ENCODE measurements at places on chromosomes 3 and 15.
A peak's percentile ranks its signal among the peaks of the same experiment; 100 is the strongest.

DNA sequence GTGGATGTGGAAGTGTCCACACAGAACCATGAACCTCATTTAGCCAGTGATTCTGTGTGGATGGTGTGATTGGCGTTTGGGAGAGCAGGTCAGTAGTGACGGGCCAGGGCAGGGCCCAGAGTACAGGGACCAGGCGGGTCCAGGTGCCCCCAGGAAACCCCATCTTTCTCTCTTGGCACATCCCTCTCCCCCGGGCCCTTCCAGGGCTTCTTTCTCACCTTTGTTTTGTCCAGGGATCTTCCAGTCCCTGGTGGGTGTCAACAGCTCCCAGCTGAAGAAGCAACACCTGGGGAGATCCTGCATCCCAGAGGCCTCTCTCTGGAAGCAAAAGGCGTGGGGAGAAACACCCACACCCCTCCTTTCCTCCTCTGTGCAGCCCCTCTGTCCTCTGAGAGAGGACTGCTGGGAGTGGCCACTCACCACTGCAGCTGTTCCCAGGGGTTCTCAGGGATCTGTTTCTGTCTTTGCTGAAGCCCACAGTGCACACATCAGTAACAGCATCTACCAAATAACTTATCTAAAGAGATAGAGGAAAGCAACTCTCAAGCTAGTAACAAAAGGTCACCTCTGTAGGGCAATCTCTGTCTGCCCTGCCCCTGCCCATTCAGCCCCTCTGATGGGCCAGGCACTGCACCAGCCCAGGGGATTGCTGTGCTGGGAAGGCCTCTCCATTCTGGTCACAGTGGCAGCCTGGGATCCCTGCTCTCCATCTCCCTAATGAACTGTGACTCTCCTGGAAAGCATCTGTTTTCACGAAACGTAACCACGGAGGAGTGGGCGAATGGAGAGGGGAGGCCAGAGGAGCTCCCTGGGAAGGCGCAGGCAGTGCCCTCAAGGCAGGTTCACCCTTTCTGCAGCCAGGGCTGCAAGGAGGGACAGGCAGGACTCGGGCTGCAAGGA is 98.3 kb upstream of the ALDH1A3 start:
- no peak for DNase-seq

GRCh38 chr15:38377636-38378035 is 76.3 kb upstream of the FAM98B start:
- DNase-seq, result no peak

DNA sequence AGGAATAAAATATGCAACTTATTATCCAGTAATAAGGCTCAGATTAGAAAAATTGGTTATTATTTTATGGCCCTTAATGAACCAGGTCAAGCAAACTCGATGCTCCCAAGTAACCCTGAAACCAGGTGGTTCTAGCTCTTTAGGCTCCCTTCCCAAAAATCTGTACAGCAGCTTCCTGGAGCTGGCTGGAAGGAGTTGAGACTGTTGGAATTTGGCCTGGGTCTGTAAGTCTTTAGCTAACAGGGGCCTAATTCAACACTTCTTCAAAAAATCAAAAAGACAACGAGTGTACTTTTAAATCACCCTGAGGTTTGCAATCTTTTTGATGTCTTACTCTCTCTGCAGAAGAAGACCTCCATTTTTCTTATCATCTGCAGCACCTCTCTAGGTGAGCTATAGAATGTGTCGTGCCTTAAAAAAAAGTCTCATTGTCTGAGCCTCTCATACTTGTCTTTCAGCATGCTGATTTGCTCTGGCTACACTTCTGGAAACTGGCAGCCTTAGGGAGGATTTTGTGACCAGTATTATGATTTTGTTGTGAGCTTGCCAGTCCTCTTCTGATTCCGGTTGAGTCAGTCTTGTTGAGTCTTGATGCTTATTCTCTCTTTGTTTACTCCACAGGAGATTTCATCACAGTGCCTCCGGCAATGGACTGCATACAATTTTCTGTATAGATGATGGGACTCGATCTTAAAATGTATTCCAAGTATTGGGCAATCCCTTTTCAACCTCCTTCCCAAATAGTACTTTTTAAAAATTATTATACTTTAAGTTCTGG is 235.0 kb upstream of the KBTBD8 start:
- peak; percentile 61 for DNase-seq

GRCh38 chr15:79190093-79190492 is 92.4 kb upstream of the ANKRD34C start:
- DNase-seq, result no peak

- DNase-seq, result no peak
Measured at GRCh38 chr3:57960174-57960505, 48.1 kb upstream of the FLNB start.

DNA sequence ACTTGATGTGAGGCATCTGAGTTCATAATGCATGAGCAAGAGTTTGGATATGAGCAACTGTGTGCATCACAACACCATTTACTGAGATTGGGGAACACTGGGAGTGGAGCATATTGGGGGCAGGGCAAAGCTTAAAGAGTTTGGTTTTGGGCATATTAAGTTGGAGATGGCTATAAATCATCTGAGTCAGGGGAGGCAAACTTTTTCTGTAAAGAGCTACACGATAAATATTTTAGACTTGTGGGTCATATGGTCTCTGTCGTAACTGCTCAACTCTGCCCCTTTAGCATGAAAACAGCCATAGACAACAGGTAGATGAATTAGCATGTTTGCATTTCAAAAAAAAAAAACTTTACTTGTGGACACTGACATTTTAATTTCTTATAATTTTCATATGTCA is 20.0 kb downstream of the ENTPD3 start:
- DNase-seq, result no peak

DNA sequence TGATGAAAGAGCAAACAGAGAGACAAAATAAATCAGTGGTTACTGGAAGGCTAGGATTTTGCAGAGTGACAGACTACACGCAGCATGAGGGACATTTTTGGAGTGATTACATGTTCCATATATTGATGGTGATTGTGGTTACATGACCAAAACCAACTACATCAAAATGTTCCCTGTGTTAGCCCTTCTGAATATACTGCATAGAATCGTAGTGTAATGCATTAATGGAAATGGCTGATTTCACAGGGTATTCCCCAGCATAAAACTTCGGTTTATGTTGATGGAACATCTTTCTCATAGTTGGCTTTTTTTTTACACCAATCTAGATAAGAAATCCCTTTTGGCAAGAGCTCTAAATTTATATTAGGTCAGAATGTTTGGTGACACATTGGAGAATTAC is 191.3 kb upstream of the CMC1 start:
- DNase-seq, result no peak

DNA sequence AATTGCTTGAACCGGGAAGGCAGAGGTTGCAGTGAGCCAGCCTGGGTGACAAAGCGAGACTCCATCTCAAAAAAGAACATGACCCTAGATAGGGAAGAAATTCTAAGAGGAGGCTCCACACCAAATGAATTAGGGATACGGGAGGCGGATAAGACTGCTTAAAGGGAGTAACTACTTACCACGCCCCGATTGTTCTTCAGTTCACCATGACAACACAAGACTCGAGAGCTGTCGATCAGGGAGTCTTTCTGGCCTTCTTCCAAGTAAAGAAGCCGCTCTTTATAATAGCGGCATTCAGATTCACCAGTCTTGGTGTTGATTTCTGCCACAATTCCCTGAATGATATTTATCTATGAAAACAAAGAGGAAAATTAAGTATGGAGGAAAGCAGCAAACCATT is 53.9 kb upstream of the TASOR start:
- no peak for DNase-seq

GRCh38 chr3:173725507-173725906 is 328.0 kb downstream of the NLGN1 start:
- peak; percentile 57 for DNase-seq

DNA sequence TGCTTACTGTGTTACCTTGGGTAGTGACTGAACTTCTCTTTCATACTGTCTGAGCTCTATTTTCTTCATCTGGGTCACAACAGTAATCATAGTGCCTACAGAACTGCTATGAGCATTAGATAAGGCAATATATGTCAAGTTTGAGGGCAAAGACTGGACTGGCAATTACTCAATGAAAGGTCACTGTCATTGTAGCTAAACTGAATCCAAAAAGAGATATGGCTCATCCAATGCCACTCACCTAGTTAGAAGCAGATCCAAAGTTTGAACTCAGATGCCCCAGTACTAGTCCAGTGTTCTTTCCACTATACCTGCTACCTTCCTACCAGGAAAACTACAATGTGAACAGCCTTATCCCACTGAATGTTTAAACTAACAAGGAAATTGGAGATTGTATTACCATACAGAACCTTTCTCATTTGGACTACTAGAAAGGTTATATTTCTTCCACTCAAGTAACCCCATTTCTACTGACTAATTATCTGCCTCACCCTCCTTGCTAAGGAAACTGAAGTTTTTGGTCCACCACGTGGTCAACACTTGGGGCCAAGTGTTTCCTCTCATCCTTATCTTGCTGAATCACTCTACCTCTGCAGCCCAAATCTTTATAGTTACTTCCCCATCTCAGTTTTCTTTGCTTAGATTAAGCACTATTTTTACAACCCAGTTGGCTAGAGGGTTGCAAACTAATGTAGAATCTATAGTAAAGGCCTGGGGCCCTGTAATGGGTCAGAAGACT is 202.3 kb upstream of the LPP start:
- no peak for DNase-seq

- peak; percentile 57 for DNase-seq
Measured at GRCh38 chr3:161851941-161852566, 355.4 kb downstream of the OTOL1 start.

DNA sequence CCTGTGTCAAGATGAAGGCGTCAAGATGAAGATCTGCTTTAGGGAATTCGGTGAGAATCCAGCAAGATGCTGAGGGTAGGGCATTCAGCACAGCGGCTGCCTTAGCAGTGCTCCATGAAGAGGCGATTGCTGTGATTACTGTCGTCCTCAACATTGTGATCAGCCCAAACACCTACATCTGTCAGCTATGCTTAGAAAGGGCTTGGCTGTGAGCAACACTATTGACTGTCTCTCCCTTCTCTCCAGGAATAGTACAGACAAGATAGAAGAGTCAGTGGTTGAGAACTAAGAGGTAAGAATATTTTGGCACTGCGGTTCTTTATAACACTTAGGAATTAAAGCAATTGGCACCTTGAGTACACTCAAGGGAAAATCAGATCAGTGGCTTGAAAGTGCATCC is 91.3 kb downstream of the THBS1 start:
- DNase-seq, result no peak

GRCh38 chr15:71801935-71802655 is 8.3 kb upstream of the NR2E3 start:
- DNase-seq, result no peak

GRCh38 chr3:33095436-33095835 is 1.5 kb downstream of the GLB1 start:
- no peak for DNase-seq

DNA sequence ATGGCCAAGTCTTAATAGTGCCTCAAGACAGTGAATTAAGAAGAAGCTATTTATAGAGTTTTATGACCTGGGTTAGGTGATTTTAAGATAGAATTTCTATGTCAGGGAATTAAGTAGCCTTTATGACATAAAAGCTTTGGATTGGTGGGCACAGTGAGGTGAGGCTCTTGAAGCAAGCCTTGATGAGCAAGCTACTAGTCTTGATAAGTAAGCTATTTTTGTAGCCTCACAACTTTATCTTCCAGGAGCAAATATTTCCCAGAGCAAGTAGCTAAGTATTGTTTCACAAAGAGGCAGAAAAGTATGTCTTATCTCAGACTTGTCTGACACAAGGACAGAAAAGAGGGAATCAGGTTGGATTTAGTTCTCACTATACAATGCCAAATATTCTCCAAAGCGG is 491.7 kb upstream of the RASGRP1 start:
- no peak for DNase-seq

DNA sequence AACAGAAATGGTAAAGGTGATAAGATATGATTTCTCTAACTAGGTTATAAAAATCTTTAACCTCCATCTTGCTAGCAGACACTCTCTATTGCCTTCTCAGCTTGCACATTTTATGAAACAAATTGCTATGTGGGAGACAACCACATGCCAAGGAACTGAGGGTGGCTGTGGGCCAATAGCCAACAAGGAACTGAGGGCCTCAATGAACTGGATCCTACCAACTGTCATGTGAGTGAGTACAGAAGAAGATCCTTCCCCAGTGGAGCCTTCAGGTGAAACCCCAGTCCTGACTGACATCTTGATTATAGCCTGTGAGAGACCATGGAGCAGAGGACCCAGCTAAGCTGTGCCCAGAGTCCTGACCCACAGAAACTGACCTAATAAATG is 129.2 kb upstream of the LRIG1 start:
- no peak for DNase-seq

GRCh38 chr3:115901008-115901407 is 277.7 kb downstream of the GAP43 start:
- DNase-seq, result no peak

DNA sequence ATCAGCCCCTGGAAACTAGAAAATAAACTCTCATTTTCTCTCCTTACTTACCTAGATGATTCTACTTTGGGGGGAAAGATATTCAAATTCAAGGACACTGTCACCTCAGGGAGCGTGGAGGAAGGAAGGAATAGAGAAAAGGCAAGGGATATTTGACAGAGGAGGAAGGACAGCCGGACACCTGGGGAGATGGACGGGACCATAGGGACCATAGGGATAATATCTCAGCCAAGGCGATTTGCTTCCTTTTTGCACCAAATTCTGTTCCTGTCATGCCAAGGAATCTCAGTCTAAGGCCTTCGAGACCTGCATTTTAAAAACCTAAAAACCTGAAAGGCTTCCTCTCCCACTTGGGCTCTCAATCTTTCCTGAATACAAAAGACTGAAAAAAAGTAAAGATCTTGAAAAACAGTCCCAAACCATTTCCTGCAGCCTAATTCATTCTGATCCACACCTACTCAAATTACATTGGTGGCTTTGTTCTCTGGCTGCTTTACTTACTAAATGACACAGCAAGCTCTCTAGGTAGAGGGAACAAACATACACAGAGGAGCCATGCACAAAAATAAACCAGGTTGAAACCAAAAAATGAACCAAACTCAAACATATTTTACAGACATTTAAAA is 73.9 kb upstream of the SLC24A5 start:
- no peak for DNase-seq

- no peak for DNase-seq
Measured at GRCh38 chr3:146585156-146585555, 20.0 kb downstream of the PLSCR5 start.

GRCh38 chr3:62622553-62623174 is 249.3 kb upstream of the FEZF2 start:
- DNase-seq, result peak; percentile 57

- peak; percentile 92 for DNase-seq
Measured at GRCh38 chr15:40367686-40368611, 9.9 kb downstream of the DISP2 start.

GRCh38 chr15:91468871-91469580 is 369.0 kb downstream of the SV2B start:
- DNase-seq, result no peak

DNA sequence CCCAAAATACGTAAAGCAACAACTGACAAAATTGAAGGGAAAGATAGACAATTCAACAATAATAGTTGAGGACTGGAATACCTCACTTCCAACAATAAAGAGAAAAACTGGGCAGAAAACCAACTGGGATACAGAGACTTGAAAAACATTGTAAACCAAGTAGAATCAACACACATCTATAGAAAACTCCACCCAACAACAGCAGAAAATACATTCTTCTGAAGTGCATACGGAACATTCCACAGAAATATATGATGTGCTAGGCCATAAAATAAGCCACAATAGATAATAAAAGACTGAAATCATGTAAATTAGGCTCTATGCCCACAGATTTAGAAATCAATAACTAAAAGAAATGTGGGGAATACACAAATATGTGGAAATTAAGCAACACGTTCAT is 98.4 kb upstream of the THBS1 start:
- no peak for DNase-seq

All from EL (cell line).